ENCODE measurements at places on chromosomes 16 and 17.

DNA sequence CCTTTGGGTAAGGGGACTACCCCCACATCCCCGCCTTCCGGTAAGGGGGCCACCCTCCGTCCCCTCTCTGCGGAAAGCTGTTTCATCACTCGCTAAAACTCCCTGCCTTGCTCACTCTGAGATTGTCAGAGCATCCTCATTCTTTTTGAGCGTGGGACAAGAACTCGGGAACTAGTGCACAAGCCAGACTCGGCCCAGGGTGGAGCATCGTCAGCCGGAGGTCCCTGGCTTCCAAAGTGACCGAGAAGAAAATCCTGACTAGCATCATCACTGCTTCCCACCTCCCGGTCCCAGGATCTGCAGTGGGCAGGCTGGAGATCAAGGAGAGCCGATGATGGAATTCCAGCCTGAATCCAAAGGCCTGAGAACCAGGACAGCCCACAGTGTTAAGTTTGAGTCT is 380.3 kb downstream of the SEC14L1 start:
- no peak for DNase-seq

- no peak for DNase-seq
These were observed 66.1 kb downstream of the SMG6 start for GRCh38 chr17:2237521-2237921.

GRCh38 chr17:38559880-38560230 is 45.9 kb downstream of the SRCIN1 start:
- DNase-seq: no peak

- no peak for DNase-seq
These were observed 1.3 kb upstream of the ZNF768 start for GRCh38 chr16:30527635-30528178.

DNA sequence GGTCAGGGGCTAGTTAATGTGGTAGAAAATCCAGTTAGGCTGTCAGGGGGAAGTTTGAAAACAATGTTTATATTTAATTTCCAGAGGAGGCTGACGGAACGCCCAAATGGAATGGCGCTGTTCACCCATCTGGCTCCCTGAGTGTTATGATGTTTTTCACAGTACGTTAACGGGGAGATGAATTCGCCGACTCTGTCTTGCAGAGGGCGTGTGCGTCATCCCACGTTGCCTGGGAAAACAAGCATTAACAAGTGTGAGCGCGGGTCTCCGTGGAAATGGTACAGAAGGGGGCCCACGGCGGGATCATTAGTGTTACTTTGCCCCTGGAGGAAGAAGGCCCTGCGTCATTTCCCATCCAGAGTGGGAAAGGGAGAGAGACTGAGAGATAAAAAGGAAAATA is 29.6 kb downstream of the RGS9 start:
- no peak for DNase-seq

DNA sequence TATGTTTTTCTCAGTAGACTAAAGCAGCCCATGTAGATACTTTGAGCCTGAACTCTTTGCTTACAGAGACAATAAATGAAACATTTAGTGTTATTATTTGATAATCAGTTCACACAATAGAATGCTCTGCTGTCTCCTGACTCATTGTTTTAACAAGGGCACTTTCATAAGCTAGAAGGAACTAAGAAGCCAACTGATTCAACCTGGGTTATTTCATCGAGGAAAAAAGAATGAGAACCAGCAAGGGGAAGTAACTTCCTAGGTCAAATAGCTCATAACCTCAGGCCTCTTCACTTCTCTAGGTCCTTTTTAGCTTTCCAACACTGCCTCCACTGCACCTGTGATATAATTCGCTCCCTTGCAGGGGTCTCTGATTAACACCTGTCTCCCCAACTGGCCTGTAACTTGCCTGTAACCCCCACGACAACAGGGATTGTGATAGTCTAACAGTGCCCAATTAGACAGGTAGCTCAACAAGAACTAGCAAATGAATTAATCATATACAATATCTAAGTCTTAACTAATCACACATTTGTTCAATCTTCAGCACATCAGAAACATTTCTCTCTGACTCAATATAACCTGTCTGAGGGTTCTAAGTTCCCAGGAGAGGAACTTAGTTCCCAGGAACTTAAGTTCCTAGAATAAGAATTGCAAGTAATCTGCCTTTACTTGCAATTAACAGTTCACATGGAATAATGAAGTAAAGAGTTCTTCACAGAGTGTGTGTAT is 34.8 kb downstream of the RFFL start:
- no peak for DNase-seq

- DNase-seq: no peak
These were observed 16.8 kb upstream of the MMP2 start for GRCh38 chr16:55462241-55462640.

GRCh38 chr17:38967290-38967738 is at the start of gene FBXO47:
Gene FBXO47, minus strand, starts transcription at chr17:38967403. Its CDS starts 4,378 bp downstream, at chr17:38963025.
- DNase-seq: peak; percentile 62

DNA sequence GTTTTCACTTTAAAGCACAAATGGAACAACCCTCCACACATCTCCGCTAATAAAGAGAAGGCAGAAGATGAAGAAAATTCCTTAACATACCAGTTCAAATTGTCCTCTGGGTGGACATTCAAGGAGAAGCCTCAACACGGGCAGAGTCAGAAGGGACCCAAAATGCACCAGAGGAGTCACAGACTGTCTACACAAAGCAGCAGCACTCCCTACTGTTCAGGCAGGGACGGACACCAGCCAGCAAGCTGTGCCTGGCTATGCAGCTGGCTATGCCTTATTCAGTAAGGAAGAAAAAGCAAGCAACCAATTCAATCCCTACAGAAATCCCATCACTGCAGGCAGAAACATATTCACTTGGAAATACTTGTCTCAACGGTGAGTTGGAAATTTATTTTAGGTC is 8.1 kb downstream of the DNAJC7 start:
- DNase-seq: no peak

GRCh38 chr16:27242398-27242797 is 26.2 kb downstream of the NSMCE1 start:
- DNase-seq: no peak

DNA sequence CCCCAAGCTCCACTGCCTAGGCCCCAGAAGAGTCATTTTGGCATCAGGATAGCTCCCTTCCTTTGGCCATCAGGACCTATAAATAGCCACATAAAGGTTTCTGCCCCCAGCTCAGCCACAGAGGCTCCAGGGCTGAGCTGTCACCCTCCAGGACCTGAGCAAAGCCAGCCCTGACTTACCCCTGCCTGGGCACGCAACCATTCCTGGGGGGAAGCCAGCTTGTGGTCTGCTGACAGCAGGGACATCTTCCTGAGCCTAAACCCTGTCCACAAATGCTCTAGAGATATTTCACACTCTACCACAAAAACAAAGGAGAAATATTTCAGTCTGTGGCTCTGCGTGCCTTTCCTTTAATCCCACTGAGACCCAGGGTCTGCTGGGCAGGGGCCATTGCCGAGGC is 123.7 kb upstream of the CCL2 start:
- DNase-seq: no peak

DNA sequence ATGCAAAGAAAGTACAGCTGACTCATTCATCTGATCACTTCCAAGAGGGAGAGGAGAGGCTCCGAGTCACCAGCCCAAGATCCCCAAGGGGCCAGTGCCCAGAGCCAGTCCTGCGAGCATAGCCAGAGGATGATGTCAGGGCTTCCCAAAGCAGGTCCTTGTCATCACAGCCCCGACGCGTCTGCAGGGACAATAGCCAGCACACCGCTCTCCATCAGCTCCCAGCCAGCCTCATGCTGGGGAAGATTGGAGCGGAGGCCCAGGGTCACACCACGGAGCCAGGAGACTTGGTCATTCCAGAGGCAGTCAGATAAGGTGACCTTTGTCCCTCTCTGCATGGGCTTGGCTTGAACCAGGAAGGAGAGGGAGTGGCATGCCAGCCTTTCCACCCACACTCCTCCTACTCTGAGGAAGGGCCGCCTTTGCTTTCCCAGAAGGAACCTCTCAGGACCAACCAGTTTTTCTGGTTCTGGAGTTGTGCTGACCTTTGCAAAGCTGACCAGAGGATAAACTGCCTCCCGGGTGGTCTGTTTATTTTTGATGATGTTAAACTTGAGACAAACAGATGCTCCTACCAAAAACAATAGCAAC is 58.3 kb upstream of the ARHGAP44 start:
- no peak for DNase-seq

DNA sequence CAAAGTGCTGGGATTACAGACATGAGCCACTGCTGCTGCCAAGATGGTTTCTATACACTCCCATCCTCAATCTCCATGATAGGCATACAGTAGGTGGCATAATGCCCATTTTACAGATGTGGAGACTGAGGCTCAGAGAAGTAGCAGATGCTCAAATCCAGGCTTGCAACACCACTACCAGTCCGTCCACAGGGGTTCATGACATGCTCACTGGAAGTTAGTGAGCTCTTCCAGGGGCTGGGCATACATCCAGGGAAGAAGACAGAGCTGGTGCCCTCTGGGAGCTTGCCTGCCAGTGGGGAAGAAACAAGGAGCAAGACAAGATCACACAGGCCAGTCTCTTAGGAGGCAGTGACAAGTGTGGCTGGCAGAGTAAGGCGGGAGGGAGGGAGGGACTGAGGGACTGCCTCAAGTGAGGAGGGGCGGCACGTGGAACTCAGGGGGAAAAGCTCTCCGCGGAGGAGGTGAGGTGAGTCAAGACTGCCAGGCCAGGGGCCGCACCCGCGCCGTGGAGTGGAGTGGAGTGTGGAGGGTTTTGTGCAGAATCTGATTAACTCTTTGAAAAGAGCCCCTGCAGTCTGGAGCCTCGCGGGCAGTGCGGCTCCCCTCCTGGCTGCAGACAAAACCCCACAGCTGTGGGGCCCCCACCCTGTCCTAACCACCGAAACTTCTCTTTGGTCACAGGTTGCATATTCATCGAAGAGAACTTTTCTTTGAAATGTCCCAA is 27.9 kb downstream of the SREBF1 start:
- no peak for DNase-seq

- DNase-seq: no peak
These were observed 6.8 kb downstream of the KRT38 start for GRCh38 chr17:41434005-41434404.

DNA sequence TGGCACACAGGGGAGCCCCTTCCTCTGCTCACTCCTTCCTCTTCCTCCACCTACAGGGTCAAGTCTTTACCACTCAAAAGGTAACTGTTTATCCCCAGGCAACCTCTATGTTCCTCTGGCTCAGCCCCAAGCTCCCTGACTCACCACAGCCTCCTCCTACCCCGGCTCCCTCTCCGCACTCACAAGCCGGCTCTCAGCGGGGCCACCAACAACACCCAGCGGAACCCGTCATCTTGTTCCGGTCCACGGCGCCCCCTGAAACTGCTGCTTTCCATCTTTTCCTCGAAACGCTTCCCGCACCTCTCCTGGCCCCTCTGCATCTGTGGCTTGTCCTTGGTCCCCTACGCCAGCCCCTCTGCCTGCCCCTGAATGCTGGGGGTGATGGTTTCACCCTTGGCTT is 58.4 kb downstream of the NXN start:
- DNase-seq: no peak

DNA sequence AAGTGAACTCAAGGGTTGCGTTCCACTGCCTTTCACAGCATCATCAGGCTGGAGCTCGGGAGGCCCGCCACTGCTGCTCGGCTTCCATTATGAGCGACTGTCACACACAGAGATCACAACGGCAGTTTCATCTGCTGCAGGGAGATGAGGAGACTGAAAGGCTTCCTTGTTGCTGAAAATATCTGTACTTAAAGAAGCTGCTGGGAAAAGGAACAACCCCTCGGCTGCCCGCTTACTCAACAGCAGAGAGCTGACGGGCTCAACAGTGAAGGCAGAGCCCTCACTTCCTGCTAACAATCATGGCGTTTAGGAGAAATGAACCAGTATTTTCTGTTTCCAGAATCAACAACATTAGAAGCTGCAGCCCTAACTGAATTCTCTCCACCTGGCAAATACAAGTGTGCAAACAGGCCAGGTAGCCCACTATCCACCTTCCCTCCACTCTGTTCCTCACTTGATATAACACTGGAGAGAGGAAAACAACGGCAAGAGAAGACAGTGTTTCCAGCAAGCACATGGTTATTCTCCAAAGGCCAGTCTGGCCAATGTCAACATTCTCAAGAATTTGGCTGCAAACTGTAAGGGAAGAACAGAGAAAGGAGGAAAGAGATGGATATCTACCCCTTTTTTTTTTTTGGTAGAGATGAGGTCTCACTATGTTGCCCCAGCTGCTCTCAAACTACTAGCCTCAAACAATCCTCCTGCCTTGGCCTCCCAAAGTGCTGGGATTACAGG is 33.7 kb downstream of the MBTPS1 start:
- DNase-seq: no peak

GRCh38 chr17:77435272-77436057 is 294.7 kb downstream of the SEC14L1 start:
- DNase-seq: no peak

DNA sequence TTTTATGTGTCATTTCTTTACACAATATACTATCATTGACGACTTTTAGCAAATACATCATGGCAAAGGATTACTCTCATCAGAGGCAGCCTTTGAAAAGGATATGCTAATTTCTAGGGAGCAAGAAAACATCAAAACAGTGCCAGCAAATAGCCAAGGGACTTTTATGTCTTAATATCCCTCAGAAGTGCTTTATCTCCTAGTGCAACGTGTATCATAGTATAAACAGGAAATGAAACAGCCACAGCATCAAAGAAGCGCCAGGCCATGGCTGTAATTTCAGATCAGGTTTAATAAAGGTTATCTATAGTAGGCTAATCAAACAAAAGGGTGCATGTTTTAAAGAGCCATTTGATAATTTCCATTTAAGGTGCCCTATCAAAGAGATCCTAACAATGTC is 159.9 kb downstream of the AXIN2 start:
- DNase-seq: no peak

DNA sequence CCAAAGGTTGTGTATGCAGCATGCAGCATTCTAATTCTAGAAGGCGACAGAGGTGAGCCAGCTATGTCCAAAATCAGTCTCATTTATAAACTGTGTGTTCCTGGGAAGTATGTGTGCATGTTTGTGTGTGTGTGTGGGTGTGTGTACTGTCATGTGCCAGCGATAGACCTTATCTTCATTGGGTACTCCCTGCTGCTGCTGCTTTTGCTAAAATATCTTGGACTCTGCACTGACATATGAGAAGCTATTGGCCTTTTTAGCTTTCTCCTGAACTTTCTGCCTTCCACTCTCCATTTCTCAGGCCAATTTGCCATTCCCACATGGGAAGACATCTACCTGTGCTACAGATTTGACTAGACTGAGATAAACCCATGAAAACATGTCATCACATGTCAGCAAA is 2.0 kb upstream of the LPO start:
- DNase-seq: no peak

DNA sequence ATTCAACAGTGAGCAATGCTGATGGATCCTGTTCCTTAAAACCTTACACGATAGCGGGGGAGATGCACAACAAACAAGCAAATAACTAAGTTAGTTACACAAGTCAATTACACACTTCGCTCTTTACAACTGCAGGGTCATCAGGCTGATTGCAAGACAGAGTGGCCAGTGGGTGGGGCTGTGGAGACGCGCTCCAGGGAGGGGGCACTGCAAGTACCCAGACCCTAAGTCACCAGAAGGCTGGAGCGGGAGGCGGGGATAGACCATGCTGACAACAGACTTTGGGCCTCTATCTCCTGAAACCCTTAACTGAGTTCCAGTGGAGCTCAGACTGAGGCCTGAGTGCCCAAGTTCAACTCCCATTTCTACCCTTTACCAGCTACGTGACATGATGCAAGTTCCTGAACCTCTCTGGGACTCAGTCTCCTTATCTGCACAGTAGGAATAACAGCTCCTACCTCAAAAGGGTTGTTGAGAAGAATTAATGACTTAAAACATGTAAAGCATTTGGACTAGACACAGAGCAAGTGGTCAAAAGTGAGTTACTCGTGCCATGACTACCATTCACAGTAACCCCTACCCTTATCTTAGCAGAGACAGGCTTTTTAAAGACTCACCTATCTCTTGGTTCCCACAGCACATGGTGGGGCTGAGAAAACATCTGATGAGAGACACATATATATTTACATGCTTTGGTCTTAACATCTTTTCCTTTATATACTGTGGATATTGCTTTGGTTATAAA is 10.4 kb downstream of the CPPED1 start:
- DNase-seq: no peak
